ENCODE measurements at places on chromosomes 12 and 14. TPM values are rescaled to one million over a fixed set of nuclear protein-coding genes. Genes with fewer than 3 reads are reported as not detected.
A peak's percentile ranks its signal among the peaks of the same experiment; 100 is the strongest.

GRCh38 chr14:85241022-85241855, 288.7 kb upstream of the FLRT2 start:
- peak; percentile 33 for DNase-seq

GRCh38 chr12:12563290-12563928, 746 bp upstream of the DUSP16 start:
- peak; percentile 30 for DNase-seq

- DNase-seq: no peak
These were observed 11.9 kb upstream of the CSAD start for GRCh38 chr12:53192531-53193021.

- DNase-seq: no peak
These were observed 152.9 kb downstream of the ZFP36L1 start for GRCh38 chr14:68639758-68640574.

- no peak for DNase-seq
These were observed 91.4 kb downstream of the SUDS3 start for GRCh38 chr12:118467641-118468305.

GRCh38 chr12:64538121-64538520, 72.2 kb upstream of the RASSF3 start:
- DNase-seq: no peak

DNA sequence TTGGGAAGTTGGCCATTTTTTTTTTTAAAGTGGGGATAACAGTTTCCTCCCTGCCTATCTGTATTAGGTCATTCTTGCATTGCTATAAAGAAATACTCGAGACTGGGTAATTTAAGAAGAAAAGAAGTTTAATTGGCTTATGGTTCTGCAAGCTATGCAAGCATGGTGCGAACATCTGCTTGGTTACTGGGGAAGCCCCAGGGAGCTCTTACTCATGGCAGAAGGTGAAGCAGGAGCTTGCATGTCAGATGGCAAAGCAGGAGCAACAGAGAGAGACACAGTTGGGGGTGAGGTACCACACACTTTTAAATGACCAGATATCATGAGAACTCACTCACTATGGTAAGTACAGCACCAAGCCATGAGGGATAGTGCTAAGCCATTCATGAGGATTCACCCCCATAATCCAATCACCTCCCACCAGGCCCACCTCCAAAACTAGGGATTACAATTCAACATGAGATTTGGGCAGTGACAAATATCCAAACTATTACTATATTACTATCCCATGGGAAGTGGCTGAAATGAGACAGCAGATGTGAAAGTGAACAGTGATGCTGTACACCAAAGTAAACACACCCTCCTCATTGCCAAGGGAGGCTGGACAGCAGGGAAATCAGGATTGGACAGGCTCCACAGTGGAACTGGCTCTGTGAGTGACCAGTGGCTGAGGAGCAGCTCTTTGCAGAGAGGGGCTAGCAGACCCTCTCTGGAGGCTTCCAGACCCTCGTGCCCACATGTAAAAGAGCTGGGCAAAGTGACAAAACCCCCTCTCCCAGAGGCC, 40.5 kb downstream of the CRACR2A start:
- no peak for DNase-seq

GRCh38 chr12:62205346-62205745, 54.9 kb upstream of the USP15 start:
- no peak for DNase-seq

- DNase-seq: peak; percentile 70
These were observed 448.7 kb downstream of the SLC6A15 start for GRCh38 chr12:84463741-84464495.

DNA sequence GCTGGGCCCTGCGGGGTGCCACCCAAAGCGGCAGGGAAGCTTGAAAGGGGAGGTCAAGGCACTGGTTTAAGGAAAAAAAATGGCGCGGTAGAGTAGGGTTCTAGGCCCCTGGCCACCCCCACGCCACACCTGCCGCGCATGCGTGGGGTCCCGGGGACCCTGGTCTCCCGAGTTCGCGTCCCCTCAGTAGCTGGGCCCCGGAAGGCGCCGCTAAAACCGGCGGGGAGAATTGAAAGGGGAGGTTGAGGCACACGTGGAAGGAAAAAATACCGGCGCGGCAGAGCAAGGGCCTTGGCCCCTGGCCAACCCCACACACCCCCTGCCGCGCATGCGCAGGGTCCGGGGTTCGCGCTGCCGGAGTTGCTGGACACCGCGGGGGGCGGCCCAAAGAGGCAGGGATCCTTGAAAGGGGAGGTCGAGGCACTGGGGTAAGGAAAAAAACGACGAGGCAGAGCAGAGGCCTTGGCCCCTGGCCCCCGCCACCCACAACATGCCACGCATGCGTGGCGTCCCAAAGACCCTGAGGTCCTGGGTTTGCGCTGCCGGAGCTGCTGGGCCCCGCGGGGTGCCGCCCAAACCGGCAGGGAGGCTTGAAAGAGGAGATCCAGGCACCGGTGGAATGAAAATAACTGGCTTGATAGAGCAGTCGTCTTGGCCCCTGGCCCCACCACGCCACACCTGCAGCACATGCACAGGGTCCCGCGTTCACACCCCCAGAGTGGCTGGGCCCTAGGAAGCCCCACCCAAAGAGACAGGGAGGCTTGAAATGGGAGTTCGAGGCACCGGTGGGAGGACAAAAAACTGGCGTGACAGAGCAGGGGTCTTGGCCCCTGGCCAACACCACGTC, 314.5 kb downstream of the ALG10 start:
- no peak for DNase-seq

GRCh38 chr14:64857979-64858744, 21.5 kb downstream of the SPTB start:
- DNase-seq: no peak

GRCh38 chr12:57235017-57235727, 5.7 kb downstream of the SHMT2 start:
- peak; percentile 94 for DNase-seq

DNA sequence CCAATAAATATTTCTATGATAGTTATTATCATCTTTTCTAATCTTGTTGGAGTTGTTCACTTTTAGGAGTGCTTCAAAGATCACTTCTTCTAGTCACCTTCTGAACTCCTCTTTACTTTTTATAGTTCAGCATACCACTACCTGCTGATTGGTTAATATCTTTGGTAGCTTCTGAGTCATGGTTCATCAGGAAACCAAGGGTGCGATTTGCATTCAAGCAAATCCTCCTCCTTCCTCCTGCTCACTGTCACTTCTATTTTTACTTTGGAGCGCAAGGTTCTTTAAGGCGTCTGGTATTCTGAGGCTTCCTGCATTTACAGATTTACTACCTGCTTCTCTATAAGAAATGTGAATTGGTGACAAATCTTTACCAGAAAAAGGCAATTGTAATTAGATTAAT, 24.0 kb downstream of the SYT1 start:
- DNase-seq: no peak

- no peak for DNase-seq
These were observed 139.4 kb upstream of the FRMD6 start for GRCh38 chr14:51512316-51512715.

- no peak for DNase-seq
These were observed 22.3 kb downstream of the DDX24 start for GRCh38 chr14:94058674-94059138.

GRCh38 chr12:93808169-93808899, 131.2 kb downstream of the CRADD start:
- no peak for DNase-seq

DNA sequence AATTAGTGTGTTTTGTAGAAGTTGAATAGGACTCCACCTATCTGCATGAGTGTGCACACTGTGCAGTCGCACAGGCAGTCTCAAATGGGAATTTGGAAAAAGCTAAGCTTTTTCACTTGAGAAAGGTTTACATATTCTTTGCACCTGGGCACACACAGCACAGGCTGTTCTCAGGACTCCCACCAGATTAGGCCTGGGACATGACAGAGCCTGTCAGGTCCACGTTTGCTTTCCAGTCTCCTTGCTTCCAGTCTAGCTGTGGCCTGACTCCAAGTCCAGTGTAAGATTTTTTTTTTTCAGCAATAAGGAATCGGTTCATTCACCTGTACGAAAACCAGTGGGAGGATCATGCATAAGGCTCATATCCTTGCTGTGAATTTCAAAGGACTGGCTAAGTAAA, 181.3 kb downstream of the ZFP36L1 start:
- no peak for DNase-seq

- DNase-seq: no peak
These were observed 41.2 kb upstream of the MEG3 start for GRCh38 chr14:100784523-100785337.

DNA sequence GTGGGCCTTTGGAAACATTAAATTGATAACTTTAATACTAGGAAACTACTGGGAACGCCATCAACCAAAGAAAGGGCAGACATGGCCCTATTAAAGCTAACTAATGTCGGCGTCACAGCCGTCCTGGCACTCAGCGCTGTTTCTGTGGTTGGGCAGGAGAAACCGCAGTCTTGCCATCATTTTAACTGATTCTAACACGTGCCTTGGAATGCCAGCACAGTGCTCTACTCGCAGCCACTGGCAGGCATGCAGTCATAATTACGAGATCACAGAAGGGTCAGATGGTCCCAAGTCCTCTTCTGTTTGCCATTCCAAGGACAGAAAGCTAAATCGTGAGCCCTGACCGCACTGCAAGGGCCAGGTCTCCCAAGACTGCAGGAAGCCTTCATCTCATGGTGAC, 75.2 kb downstream of the RIMBP2 start:
- DNase-seq: no peak

GRCh38 chr12:120941846-120942405, 36.4 kb upstream of the HNF1A start:
- no peak for DNase-seq

DNA sequence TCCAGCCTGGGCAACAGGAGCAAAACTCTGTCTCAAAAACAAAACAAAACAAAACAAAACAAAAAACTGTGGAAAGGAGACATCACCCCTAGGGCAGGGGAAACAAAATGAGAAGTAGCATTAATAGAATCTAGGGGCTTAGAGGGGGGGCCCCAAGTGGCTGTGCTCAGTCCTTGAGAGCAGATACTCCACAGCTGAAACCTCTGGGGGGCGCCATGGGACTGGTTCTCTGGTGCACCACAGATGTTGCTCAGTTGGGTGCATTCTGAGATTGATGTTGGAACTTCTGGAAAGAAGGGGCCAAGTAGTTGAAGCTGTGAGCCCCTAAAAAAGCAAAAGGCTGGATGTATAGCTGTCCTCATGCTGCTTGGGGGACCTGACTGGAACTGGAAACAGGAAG, 11.8 kb upstream of the SYNE2 start:
- DNase-seq: peak; percentile 18

DNA sequence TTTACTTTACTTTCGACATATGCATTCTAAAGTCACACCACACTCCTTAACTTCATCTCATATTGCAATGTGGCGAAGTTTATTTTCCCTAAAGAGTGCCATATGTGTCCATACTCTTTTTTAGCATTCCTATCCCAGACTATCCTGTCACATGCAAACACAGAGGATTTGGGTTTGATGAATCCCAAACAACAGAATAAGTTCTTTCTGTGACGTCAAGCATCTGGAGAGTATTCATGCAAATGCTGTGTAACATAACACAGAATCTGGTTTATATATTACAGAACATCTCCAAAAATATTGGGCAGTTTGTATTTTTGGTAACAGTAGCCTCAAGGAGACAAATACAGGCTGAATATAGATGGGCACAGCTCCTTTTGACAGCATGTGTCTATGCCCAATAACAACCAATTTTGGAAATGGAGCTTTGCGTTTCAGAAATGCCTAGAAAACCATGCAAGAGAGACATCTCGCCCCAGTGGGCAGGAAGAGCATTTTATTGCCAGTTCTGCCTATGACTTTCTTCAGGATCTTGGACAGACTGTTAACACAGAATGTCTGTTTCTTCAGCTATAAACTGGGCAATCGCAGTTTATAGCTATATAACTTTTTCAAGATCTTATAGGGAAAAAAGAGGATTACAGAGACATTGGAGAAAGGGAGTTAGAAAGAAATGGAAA, 190.8 kb downstream of the ADAMTS20 start:
- DNase-seq: no peak

DNA sequence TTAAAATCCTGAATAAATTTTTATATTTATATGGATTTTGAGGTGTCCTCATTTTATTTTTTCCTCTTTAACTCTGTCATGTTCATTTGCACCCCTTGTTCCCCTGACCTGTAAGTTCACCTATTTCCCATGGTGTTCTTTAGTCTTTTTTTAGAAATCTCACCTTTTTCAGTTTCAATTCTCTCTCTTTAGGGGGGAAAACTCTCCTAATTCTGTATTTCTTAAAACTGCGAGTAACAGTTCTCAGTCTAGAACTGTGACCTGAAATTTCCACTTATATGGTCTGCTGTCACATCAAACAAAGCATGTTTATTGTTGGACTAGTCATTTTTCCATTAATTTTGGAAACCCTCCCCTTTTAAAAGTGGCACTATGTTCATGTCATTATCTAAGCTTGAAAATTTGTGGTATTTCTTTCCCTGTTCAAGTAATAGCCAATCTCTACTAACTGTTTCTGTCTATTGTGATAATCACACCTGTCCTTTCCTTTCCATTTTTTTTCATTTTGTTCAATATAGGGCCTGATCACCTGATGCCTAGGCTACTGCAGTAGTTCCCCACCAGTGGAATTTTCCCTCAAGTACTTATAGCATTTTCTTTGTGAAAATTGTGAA, 14.0 kb upstream of the FBXO33 start:
- DNase-seq: no peak

DNA sequence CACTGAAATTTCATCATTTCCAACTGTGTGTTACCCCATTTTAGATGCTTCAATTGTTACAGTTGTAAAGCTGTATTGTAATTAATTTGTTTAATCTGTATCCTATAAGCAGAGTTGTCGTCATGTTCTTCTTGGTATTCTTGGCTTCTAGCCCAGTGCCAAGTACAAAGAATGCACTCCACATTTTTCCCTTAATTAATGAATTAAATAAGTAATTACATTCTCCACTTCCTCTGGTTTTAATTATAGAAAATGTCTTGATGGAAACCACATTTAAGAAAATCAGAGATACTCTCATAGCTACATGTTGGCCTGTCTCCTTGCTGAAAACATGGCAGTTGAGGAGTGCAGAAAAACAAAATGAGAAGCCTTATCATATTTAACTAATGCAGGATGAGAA, 746 bp downstream of the DNAI7 start:
- DNase-seq: no peak

- no peak for DNase-seq
These were observed 404.2 kb downstream of the GLT1D1 start for GRCh38 chr12:129257524-129257923.

GRCh38 chr12:31216479-31216878, 109.5 kb downstream of the SINHCAF start:
- no peak for DNase-seq

The PRPH gene
- not detected for total RNA-seq

The ITGB7 gene
- under 0.01 TPM for total RNA-seq

The RND1 gene
- total RNA-seq: not detected

The OAS2 gene
- total RNA-seq: 5.6 TPM

The NOXRED1 gene
- total RNA-seq: under 0.01 TPM

The SPTB gene
- under 0.01 TPM for total RNA-seq

The C14orf132 gene
- total RNA-seq: 20.6 TPM

The NTS gene
- under 0.01 TPM for total RNA-seq

The RNU4-1 gene
- total RNA-seq: under 0.01 TPM

The LBHD2 gene
- total RNA-seq: not detected

The ASB2 gene
- total RNA-seq: 0.86 TPM

The CSAD gene
- total RNA-seq: 5.5 TPM

The ARHGEF40 gene
- total RNA-seq: 39.6 TPM

The OR10G3 gene
- not detected for total RNA-seq

The LPAR5 gene
- not detected for total RNA-seq

Measured in fibroblast of villous mesenchyme (primary cell).